ENCODE measurements at places on chromosomes 16 and 17.

DNA sequence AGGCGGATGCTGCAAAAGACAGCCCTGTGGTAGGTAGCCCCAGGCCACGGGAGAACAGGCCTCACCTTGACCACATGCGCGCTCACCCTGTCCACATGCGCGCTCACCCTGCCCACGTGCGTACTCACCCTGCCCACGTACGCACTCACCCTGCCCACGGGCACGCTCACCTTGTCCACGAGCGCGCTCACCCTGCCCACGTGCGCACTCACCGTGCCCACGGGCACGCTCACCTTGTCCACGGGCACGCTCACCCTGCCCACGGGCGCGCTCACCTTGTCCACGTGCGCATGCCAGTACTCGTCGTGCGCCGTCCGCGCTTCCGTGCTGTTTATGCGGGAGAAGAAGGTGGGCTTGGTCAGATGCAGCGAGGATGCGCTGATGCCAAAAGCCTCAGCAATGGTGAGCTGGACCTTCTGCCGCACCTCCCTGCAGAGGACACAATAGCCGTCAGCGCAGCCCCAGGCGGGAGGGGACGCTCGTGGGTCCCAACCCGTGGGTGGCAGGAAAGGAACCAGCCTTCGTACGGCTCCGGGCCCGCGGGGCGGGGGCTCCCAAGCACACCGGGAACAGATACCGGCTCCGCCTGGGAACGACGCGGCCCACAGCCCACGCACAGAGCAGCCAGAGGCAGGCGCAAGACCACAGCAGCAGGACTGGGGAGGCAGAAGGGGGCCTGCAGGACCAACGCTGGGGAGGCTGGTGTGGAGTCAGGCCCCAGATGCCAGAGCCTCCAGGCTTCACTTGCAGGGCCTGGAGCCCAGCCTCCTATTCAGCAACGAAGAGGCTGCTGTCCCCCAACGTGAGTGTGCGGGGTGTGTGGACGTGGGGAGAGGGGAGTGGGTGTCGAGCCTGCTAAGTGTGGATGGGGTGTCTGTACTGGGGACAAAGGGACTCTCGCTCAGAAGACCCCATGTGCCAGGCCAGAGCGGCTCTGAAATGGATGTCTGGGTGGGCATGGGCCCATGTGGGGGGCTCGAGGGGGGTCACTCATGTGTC, 14.2 kb upstream of the HEXD start:
- DNase-seq, result no peak

- DNase-seq, result no peak
These were observed 1.9 kb downstream of the EVPLL start for GRCh38 chr17:18379246-18380146.

- DNase-seq, result no peak
These were observed 34.9 kb downstream of the CMC2 start for GRCh38 chr16:80971819-80972218.

DNA sequence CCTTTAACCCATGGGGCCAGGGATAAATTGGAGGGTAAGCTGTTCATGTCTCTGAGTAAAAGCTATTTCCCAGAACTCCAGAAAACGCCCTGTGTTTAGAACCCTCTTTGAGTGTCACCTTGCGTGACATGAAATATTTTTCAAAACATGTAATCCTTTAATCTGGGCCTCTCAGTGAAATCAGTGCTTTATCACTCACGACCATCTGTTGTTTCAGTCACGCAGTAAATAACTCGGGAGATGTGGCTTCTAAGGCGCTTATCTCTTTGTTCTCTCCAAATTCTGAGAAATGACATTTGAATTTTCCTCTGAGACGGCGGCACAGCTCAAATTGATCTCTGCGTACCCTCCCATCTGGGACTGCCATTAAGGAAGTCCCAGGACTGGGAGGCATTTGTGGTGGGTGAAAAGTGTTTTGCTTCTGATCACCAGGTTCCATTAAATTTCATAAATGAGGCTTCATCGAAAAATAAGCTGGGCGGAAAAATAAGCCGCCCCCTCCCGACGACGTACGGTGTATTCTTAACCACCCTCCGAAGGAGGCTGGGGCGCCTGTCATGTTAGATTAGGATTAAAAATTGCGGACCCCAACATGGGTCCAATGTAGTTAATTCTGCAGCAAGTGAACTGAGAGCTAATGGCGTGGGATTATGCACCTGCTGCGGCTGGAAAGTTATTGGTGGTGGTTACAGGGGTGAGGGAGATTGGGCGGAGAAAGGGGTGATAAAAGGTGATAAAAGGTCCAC, 12.7 kb downstream of the WFDC1 start:
- no peak for DNase-seq

- no peak for DNase-seq
These were observed 29.1 kb downstream of the TRIM16 start for GRCh38 chr17:15654886-15655561.

DNA sequence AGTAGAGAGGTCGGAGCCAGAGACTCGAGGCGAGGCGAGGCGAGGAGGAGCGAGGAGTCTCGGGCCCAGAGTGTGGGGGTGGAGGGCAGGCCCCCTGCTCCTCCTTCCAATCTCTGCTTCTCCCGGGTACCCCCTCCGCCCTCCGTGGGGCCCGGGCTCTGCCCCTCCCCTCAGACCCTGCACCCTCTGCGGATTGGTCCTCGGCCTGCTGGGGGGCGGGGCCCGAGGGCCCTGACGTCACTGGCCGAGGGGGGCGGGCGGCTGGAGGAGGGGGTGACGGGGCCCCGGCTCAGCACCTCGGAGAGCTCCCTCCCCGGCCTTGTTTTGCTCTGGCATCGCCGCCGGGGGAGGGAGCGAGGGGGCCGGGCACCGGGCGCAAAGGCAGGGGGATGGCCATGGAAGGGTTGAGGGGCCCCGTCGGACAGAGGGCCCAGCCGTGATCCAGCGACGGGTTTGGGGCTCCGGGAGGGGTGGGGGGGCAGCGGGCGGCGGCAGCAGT, at the start of gene RUNDC3A:
Gene RUNDC3A, plus strand, starts transcription at position 282 of the 499 bp plus-strand sequence. CDS start 232 bp downstream, outside the sequence.
- peak; percentile 86 for DNase-seq

- no peak for DNase-seq
These were observed 5.9 kb upstream of the MYO15A start for GRCh38 chr17:18102640-18103039.

DNA sequence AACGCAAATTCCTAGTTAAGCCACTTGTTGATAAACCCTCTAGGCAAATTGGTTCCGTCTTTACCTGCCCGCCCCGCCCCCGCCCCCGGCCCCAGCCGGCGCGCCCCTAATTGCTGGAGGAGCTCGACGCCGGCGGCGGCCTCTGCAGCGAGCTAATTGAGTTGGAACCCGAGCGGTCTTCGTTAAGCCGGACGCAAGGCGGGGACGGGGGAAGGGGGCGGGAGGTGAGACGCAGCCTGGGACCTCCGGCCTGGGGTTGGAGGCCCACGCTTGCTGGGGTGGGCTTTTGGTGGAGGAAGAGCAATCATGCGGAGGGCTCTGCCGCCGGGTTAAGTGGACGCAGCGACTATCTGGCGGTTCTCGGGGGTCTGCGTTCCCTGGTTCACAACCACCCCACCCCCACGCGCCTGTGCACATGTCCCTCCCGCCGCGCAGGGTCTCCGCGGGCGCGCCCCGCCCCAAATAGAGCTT, 12.7 kb upstream of the FOXF1 start:
- no peak for DNase-seq

DNA sequence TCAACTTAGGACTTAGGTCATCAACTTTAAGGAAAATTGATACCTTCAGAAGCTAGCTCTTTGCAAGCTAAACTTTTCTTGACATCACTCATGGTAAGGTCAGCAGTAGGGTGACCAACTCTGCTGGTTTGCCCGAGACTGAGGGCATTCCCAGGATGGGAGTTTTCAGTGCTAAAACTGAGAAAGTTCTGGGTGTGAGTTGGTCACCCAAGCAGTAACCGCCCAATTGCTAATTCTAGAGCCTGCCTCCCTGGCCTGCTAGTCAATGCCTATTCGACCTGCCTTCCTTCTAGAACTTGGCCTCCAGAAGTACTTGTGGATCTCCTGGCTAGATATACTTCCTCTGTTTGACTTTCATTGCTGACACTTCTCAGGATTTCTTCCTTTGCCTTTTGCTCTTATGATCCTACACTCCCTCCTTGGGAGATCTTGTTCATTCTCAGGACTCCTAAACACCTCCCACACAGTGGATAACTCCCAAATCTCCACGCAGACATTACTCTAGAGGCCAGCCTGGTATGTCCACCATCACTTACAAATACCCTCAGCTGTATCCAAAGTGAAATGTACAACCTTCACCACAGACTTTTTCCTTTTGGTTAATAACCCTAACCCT, 10.5 kb upstream of the MYO18A start:
- no peak for DNase-seq

- no peak for DNase-seq
These were observed 8.9 kb downstream of the CBX4 start for GRCh38 chr17:79830303-79830702.

DNA sequence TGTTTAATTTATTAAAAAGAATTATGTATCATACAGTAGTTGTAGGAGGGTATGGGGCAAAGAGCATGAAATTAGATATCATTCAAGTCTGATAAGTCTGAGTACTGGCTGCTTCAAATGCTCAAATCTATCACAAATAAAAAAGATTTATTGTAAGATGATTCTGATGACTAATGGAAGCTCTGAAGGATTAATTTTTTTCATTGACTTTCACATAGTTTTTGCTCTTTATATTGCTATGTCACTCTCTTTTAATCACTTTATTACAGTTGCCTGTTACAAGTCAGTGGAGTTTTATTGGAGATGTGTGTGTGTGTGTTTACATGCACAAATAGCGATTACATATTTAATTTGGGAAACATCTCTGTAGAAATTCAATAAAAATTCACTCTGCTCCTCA, 15.0 kb downstream of the MAP2K4 start:
- no peak for DNase-seq

DNA sequence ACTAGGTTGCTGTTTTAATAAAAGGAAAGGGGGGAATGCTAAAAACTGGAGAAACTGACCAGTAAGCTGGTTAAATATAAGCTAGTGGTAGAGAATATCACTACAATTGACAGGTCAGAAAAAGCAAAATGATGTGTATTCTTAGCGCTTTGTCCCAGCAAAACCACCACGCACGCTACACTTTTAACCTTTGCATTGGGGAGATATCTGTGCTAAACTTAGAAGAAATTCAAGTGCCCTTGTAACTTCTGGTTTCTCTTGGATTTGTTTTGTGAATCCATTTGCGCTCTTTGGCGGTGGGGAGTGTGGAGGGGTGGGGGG, 1.4 kb downstream of the GAN start:
- no peak for DNase-seq

DNA sequence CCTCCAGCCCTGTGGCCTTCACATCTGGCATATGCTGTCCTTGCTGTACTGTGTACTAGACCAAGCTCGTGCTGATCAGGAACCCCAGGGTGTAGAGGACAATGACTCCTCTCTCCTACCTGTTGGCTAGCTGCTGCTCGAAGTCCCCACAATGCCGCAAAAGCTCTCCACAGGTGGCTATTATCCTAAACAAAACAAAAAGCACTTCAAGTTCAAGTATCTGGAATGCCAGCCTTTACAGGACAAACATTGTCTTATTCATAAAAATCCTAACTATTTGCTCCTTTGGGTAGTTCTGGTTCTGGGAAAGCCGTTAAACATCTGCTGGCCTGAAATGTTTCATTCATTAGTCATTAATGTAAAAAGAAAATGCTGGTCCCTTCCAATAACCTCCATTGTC, 42.8 kb downstream of the COG7 start:
- DNase-seq, result no peak

GRCh38 chr16:71255721-71256120, 25.2 kb upstream of the HYDIN start:
- no peak for DNase-seq

- no peak for DNase-seq
These were observed 78.2 kb downstream of the NXN start for GRCh38 chr17:901191-901950.

- no peak for DNase-seq
These were observed 50.4 kb downstream of the ARHGAP27 start for GRCh38 chr17:45382226-45382625.

DNA sequence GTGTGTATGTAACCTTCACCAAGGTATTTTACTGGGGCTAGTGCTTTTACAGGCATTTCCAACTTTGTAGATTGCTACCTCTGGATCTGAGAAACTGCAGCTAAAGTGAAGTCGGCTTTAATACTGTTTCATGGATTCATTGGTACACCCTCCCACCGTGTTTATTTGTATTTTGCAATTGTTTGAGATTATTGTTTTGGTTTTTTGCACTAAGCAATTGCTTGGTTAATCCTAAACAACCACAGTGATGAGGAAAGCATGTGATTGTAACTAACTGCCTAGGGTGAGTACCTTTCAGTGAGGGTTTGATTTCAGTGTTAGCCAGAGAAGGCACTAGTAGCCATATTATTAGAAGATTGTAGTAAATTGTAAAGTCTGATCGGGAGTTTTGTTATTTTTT, 3.3 kb downstream of the LUC7L3 start:
- no peak for DNase-seq

DNA sequence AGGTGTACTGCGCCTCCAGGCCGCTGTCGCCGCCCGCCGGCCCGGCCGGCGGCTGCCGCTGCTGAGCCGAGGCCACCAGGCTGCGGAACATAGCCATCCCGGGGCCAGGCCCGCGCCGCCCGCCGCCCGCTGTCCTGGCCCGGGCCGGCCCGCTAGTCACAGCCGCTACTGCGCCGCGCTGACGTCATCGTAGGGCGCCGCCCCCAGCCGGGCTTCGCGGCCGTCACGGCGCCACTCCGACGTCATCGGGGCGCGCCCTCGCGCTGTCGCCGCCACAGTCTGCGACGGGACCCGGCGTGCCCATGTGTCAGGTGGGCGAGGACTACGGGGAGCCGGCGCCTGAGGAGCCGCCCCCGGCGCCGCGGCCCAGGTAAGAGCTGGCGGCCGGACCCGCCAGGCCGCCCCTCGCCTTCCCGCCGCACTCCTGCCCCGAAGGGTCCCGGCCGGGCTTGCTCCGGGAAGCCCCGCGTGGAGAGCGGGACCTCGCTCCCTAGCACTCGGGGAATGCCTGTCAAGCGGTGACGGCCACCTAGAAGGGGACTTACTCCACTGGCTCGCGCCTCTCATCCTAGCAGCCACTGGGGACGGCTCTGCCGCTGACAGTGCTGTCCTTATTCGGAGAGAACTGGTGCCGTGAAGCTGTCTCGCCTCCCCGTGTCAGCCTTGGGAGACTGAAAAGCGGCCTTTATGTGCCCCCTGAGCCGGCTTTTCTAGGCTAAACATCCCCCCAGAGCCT, at the start of the genes CTU2 and RNF166:
Gene CTU2, plus strand, starts transcription at position 275 of the 736 bp plus-strand sequence. Its CDS starts 28 bp downstream, at position 303.
Gene RNF166, minus strand, starts transcription at position 180 of the 736 bp plus-strand sequence. Its CDS starts 83 bp downstream, at position 97.
- peak; percentile 94 for DNase-seq

GRCh38 chr17:78818932-78819331, 21.7 kb downstream of the USP36 start:
- DNase-seq, result no peak

DNA sequence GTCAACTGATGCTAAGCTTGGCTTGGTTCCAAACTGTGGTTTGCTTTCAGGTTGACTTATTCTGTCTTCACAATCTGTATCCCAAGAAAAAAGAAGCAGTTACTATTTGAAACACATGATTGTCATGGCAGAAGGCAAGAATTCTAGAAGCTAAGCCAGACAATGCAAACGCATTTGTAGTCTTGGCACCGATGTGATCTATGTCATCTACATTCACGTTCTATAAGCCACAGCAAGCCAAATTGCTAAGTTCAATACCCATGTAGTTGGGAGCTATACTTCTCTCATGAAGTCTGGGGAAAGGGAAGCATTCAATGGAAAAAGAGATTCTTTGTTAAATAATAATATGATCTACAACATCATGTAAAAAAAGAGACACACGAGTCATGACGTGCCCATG, 18.3 kb upstream of the KIF2B start:
- no peak for DNase-seq

- no peak for DNase-seq
These were observed 46.7 kb downstream of the MYOCD start for GRCh38 chr17:12712415-12712814.

- DNase-seq, result no peak
These were observed 23.6 kb downstream of the CENPV start for GRCh38 chr17:16329519-16330271.

GRCh38 chr17:27539152-27539551, 82.9 kb downstream of the KSR1 start:
- DNase-seq, result no peak
